ENCODE measurements at places on chromosomes 12 and 14.

DNA sequence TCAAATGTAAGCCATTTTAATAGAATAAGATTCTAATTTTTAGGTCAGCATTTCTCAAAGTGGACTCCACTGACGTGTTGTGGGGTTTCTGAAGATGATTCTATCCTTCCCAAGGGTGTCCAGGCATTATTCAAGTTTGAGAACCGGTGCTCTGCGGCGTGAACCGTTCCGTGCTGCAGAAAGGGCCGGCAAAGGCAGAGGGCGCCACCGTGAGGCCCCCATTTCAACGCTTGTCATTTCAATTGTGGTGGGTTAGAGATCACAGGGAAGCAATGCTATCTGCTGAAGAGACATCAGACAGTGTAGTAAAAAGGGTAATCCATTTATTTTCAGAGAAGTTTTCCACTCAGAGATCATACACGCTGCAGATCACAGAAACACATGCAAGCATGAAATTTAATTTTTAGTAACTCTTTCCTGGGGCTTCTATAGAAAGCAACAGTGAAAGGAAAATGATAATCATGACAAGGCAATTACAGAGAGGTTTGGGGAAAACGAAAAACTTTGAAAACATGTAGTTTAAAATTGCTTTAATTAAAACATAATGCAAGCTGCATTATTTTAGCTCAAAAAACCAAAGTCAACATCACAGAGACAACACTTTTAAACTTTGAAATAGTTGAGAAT, 201.7 kb downstream of the EXOC5 start:
- H3K4me1 ChIP-seq, result no peaks in the 10 kb centered on the region
- peak; percentile 44 for DNase-seq
- no peak overlapping the region for H3K27ac ChIP-seq
- H3K36me3 ChIP-seq, result no peaks in the 10 kb centered on the region
- peaks cover 38% of the 10 kb centered on the region for H3K27me3 ChIP-seq

- no peak overlapping the region for H3K4me3 ChIP-seq
- peaks cover 39% of the 10 kb centered on the region for H3K27me3 ChIP-seq
- H3K36me3 ChIP-seq, result no peaks in the 10 kb centered on the region
- no peaks in the 10 kb centered on the region for H3K4me1 ChIP-seq
- no peak for DNase-seq
Measured at GRCh38 chr14:56733396-56733795, 76.9 kb downstream of the OTX2 start.

- no peak for DNase-seq
- H3K27me3 ChIP-seq, result peaks cover 33% of the 10 kb centered on the region
- no peak overlapping the region for H3K4me3 ChIP-seq
- H3K4me1 ChIP-seq, result no peaks in the 10 kb centered on the region
- H3K27ac ChIP-seq, result no peak overlapping the region
Measured at GRCh38 chr12:27905285-27906126, 67.0 kb downstream of the PTHLH start.

DNA sequence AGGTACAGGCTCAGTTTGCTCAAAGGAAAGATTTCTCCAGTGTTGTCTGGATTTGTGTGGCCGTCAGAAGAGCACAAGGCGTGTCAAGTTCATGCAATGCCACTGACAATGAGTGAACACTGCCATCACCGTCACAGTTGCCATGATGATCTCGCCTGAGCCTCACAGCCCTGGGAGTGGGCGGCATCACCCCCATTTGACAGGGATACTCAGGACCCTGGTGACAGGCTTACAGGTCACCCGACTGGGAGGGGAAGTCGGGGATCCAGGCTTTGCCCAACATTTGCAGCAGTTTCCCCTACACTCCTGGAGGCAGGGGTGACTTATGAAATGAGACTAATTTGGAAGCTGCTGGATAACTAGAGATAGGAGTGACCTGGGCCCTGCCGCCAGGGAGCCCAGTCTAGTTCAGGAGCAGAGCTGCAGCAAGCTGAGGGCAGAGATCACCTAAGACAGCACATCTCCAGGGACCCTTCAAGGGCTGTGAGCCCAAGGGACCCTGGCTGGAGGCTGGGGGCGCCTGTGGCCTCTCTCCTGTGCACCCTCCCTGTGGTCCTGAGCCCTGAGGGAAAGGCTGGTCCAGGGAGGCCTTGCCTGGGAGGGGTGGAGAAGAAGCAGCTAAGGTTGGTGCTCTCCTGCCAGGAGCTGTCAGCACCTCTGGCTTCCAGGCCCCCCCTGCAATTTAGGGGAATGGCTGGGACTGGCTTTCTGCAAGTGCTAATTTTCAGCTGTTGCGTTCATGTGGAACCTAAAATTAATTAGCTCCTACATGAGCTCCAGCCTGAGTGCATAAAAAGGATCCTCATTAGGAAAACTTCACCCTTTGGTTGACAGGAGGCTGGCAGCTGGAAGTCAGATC, 32.4 kb upstream of the BEGAIN start:
- DNase-seq, result no peak
- H3K27ac ChIP-seq, result no peak overlapping the region
- H3K4me3 ChIP-seq, result no peak overlapping the region
- peaks cover 18% of the 10 kb centered on the region for H3K4me1 ChIP-seq
- H3K27me3 ChIP-seq, result no peaks in the 10 kb centered on the region
- no peaks in the 10 kb centered on the region for H3K36me3 ChIP-seq

DNA sequence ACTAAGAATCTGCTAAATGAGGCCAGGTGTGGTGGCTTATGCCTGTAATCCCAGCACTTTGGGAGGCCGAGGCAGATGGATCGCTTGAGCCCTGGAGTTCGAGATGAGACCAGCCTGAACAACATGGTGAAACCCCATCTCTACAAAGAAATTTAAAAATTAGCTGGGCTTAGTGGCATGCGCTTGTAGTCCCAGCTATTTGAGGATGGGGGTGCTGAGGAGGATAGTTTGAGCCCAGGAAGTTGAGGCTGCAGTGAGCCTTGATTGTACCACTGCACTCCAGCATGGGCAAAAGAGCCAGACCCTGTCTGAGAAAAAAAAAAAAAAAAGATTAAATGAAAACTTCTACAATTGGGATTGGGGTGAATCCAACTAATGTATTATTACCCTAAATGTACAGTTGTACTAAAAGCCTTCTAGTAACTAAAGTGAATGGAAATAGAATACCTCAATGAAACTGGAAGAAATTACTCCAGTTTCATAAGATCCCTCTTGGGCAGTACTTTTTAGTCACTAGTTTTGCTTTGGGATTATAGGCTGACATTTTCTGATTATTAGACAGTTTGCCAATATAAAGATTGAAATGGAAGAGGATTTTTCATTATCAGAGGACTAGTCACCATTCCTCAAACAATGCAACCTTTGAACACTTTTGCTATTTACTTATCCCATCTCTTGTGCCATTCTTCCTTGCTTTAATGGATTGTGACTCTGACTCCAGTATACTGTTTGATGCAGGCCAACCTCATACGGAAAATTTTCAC, 14.3 kb downstream of the COCH start:
- DNase-seq, result no peak
- no peak overlapping the region for H3K4me3 ChIP-seq
- H3K27me3 ChIP-seq, result no peaks in the 10 kb centered on the region
- H3K4me1 ChIP-seq, result peaks cover 6% of the 10 kb centered on the region
- H3K36me3 ChIP-seq, result no peaks in the 10 kb centered on the region
- peak overlapping the region; percentile 39 for H3K27ac ChIP-seq

DNA sequence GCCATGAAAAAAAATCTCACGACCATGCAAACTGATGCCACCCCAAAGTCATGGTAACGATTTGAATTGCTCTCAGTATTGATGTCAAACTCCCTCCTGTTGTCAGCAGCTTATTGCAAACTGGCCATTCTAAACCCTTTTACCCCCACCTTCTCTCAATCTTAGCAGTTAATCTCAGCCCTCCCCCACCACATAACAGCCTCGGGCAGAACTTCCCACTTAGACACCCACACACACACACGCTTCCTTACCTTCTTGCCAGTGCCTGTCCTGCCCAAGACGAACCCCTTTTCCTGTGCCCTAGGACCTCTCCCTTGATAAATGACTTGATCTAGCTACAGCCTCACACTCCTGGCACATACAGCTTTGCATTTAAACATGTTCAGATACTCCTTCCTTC, 56.6 kb downstream of the GPATCH2L start:
- H3K4me3 ChIP-seq, result no peak overlapping the region
- DNase-seq, result no peak
- H3K27me3 ChIP-seq, result no peaks in the 10 kb centered on the region
- no peak overlapping the region for H3K27ac ChIP-seq
- peaks cover 2% of the 10 kb centered on the region for H3K4me1 ChIP-seq

- H3K4me1 ChIP-seq, result no peaks in the 10 kb centered on the region
- H3K4me3 ChIP-seq, result no peak overlapping the region
- no peak for DNase-seq
- no peak overlapping the region for H3K27ac ChIP-seq
Measured at GRCh38 chr12:52417740-52418139, 11.6 kb upstream of the KRT82 start.

DNA sequence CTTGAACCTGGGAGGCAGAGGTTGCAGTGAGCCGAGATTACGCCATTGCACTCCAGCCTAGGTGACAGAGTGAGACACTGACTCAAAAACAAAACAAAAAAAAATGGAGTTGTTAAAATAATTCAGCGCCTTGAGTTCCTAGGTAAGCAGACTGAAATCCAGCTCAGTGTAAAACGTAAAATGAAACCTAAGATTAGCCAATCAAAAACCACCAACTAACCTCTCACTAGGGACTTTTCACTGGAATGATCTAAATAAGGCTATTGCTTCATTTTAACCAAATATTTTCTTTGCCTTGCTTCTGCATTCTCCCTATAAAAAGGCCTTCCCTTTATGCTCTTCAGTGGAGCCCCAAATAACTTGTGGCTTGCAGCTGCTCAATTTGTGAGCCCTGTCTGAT, 91.6 kb upstream of the HIF1A start:
- peak overlapping the region; percentile 72 for H3K27ac ChIP-seq
- H3K4me1 ChIP-seq, result peaks cover 29% of the 10 kb centered on the region
- no peak for DNase-seq

Measured in activated T-cell treated with anti-CD3 and anti-CD28 coated beads, Interleukin-2, amount 50 U/mL, for 72 hours (primary cell).